Stimulated activated CD8-positive, alpha-beta memory T cell treated with anti-CD3 and anti-CD28 coated beads, Interleukin-7, amount 100 ng/mL, for 1 hour (primary cell): ENCODE measurements at places on chromosomes 11 and 22.

DNA sequence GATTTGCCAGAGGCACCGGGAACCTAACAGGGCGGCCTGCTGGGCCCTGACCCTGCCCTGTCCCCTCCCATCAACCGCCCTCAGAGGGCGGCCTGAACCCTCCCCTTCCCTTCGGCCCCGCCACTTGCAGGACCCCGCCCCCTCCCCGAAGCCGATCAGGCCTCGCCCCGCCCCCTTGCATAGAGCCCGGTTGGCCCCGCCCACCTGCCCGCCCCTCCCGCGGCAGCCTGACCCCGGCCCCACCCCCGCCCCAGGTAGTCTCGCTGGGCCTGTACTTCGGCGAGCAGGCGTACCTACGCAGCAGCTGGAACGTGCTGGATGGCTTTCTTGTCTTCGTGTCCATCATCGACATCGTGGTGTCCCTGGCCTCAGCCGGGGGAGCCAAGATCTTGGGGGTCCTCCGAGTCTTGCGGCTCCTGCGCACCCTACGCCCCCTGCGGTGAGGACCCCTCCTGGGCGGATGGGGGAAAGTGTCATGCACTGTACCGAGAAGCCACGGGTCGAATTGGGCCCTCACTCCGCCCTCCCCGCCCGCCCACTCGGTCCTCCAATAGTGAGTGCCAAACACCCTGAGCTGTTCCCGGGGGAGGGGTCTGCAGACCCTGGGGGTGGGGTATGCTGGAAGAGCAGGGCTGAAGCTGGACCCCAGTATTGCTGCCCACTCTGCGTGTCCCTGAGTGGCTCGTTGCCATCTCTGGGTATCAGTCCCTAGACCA lies 94.1 kb downstream of the CACNA1I start:
- DNase-seq = no peak

- no peak for DNase-seq
Observed at GRCh38 chr11:61973476-61974162, 6.2 kb upstream of the FTH1 start.

DNA sequence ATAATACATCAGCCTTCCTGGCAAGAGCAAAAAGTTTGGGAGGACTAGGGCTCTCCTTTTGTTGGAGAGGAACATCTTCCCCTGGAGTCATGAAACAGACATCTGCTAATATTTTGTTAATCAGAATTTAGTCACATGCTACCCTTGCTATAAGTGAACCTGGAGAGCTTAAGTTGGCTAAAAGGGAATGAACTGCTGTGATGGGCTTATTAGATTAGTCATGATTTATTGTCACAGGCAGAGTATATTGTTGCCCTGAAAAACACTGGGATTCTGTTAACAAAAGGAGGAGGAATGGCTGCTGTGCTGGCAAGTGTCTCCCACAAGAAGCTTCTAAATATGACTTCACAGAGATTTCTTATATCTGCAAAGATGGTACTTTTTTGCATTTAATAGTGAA lies 16.0 kb downstream of the TCP11L1 start:
- DNase-seq = no peak

- no peak for DNase-seq
Observed at GRCh38 chr11:61404641-61405040, 12.3 kb downstream of the TMEM216 start.
